ENCODE measurements at places on chromosomes 12 and 14.

DNA sequence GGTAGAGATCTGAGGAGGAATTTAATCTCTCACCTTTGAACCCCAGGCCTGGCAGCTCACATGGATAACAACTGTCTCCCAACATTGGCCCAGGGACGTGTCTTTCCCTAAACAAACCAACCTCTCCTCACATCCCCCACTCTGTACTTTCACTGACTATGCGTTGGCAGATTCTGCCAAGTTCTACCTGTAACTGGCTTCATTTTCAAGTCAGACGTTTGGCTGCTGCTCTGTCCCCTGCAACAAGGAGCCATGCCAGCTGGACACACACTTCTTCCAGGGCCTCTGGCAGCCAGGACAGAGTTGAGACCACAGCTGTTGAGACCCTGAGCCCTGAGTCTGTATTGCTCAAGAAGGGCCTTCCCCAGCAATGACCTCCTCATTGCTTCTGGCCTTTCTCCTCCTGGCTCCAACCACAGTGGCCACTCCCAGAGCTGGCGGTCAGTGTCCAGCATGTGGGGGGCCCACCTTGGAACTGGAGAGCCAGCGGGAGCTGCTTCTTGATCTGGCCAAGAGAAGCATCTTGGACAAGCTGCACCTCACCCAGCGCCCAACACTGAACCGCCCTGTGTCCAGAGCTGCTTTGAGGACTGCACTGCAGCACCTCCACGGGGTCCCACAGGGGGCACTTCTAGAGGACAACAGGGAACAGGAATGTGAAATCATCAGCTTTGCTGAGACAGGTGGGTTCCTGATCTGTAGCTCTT is at the start of gene INHBC:
Gene INHBC, plus strand, starts transcription at position 268 of the 707 bp plus-strand sequence. Its CDS starts 103 bp downstream, at position 371.
- H3K27me3 ChIP-seq = no peaks in the 10 kb centered on the region
- H3K36me3 ChIP-seq = no peaks in the 10 kb centered on the region
- peaks cover 10% of the 10 kb centered on the region for H3K4me1 ChIP-seq
- H3K27ac ChIP-seq = no peak within 1 kb of the TSS
- H3K4me3 ChIP-seq = no peak within 1 kb of the TSS

- H3K27me3 ChIP-seq = no peaks in the 10 kb centered on the region
- no peak overlapping the region for H3K27ac ChIP-seq
- no peak for DNase-seq
- H3K36me3 ChIP-seq = no peaks in the 10 kb centered on the region
- H3K4me1 ChIP-seq = no peaks in the 10 kb centered on the region
- no peak overlapping the region for H3K4me3 ChIP-seq
These were observed 15.0 kb downstream of the TBC1D15 start for GRCh38 chr12:71854594-71854993.

DNA sequence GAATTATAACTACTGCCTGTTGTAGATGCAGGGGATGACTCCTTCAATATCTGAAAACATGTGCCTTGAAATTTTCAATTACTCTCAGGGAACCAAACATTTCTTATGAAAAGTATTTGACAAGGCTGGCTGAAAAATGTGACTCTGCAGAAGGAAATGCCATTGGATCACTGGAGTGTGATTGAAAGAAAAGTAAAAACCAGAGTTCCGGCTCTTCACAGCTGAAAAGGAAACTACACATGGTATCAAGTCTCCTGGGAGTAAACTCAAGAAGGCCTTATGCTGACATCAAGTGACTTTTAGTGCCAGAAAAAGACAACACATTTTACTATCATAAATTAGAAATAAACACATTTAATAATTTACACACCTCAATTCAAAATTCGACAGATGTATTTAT is 693.0 kb downstream of the LRFN5 start:
- no peak overlapping the region for H3K27ac ChIP-seq
- no peaks in the 10 kb centered on the region for H3K27me3 ChIP-seq
- H3K36me3 ChIP-seq = no peaks in the 10 kb centered on the region
- no peaks in the 10 kb centered on the region for H3K4me1 ChIP-seq

GRCh38 chr12:24898606-24899005 is 50.3 kb downstream of the BCAT1 start:
- H3K27ac ChIP-seq = no peak overlapping the region
- DNase-seq = peak; percentile 52
- no peak overlapping the region for H3K4me3 ChIP-seq
- peaks cover 7% of the 10 kb centered on the region for H3K4me1 ChIP-seq
- peaks cover 30% of the 10 kb centered on the region for H3K27me3 ChIP-seq

DNA sequence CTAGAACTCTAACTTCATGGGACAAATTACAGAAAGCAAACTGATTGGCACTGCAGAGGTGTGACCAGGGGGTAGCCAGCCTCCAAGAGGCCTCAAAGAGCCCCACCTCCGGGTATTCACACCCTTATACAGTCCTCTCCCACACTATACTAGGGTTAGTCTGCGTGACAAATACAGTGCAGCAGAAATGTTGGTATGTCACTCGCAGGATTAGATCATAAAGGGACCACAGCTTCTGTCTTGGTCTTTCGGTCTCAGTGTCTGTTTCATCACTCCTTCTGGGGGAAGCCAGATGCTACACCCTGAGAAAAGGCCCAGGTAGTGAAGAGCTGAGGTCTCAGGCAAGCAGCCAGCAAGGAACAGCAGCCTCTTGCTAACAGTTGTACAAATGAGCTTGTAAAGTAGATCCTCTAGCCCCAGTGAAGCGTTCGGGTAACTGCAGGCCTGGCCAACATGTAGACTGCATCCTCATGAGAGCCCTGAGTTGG is 68.9 kb upstream of the SAV1 start:
- peaks cover 28% of the 10 kb centered on the region for H3K36me3 ChIP-seq
- no peaks in the 10 kb centered on the region for H3K4me1 ChIP-seq
- no peak overlapping the region for H3K27ac ChIP-seq
- no peak overlapping the region for H3K4me3 ChIP-seq
- H3K27me3 ChIP-seq = no peaks in the 10 kb centered on the region
- no peak for DNase-seq

DNA sequence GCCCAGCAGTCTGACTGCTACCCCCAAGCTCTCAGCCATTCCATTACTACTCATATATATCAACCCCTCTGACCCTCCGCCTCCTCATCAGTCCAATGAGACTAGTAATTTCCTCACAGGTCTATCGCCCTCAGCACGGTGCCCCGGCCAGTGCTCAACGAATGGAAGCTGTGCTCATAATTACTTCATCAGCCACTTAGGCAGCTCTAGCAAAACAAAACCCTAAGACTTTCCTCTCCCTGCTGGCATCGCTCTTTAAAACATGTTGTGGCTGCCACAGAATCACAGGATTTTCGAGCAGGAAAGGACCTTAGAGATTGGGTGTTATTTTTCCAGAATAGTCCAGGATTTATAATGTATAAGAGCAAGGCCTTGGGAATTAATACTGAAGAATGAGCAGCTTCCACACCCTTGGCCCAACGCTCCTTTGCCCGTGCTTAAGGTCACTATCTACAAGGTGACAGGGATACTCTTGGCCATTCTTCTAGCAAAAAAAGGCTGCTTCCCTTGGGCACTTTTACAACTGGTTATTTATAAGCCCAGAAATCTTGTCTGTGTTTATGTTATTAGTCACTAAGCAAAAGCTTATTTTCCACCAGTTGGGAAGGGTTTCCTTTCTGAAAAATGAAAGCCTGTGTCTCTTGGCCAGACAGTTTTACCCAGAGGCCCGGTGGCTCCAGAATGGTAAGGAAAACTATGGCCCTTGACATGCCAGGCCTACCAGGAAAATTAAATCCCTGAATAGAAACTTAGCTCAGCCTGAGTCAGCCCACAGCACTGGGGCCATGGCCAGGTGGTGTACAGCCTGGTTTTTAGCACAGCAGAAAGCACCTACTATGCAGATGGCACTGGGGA is 47.9 kb downstream of the NUAK1 start:
- no peak overlapping the region for H3K27ac ChIP-seq
- no peak for DNase-seq
- no peaks in the 10 kb centered on the region for H3K27me3 ChIP-seq
- H3K4me1 ChIP-seq = no peaks in the 10 kb centered on the region
- H3K4me3 ChIP-seq = no peak overlapping the region
- no peaks in the 10 kb centered on the region for H3K36me3 ChIP-seq

DNA sequence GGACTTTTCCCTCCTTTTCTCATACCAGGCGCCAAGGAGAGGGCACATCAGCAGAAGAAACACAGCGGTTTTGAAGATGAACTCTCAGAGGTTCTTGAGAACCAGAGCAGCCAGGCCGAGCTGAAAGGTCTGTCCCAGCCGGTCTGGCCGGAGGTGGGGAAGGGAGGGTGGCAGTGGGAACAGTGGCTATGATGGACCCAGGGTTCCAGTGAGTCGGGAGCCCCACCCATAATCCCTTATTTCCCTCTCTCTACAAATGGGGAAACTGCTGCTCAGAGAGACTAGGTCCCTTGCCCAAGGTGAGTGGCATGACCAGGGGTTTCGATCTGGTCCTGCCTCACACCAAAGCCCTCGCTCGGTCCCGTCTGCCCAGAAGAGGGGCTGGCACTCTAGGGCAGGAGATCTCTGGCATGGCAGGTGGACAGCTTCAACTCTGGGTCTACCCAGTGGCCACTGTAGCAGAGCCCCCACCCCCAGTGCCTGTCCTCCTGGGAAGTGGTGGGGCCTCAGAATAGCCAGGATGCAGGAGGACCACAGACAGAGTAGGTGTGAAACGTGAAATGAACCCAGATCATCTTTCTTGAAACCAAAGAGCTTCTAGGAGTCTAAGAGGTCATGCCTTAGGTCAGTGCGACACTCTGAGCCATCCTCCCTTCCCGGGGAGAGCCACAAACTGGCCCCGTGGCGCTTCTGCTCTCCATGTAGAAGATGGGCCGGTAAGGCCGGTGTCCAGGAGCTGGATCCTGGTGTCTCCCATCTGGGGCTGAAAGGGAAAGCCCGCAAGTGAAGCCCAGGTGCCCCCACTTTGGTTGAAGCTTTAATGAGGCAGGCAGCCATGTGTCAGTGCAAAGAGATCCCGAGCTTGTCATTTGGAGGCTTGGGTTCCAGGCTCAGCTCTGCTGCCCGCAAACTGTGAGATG is 7.0 kb downstream of the CHGA start:
- no peaks in the 10 kb centered on the region for H3K36me3 ChIP-seq
- H3K4me1 ChIP-seq = no peaks in the 10 kb centered on the region
- H3K4me3 ChIP-seq = no peak overlapping the region
- no peak overlapping the region for H3K27ac ChIP-seq
- no peaks in the 10 kb centered on the region for H3K27me3 ChIP-seq
- DNase-seq = no peak

DNA sequence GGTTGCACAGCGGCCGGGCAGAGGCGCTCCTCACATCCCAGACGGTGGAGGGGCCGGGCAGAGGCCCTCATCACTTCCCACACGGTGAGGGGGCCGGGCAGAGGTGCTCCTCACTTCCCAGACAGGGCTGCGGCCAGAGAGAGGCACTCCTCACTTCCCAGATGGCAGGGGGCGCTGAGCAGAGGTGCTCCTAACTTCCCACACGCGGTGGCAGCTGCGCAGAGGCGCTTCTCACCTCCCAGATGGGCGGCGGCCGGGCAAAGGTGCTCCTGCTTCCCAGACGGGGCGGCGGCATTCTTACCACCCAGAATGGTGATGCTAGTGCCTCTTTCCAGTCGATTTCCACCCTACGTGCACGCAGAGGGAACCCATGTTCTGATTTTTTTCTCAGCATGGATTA is 304.4 kb downstream of the RGS6 start:
- no peak overlapping the region for H3K27ac ChIP-seq
- H3K36me3 ChIP-seq = no peaks in the 10 kb centered on the region
- DNase-seq = no peak
- H3K4me3 ChIP-seq = no peak overlapping the region
- H3K4me1 ChIP-seq = no peaks in the 10 kb centered on the region

GRCh38 chr14:48333221-48333920 is 658.0 kb upstream of the MDGA2 start:
- H3K4me3 ChIP-seq = no peak overlapping the region
- no peaks in the 10 kb centered on the region for H3K4me1 ChIP-seq
- no peaks in the 10 kb centered on the region for H3K27me3 ChIP-seq
- H3K27ac ChIP-seq = no peak overlapping the region
- H3K36me3 ChIP-seq = no peaks in the 10 kb centered on the region
- DNase-seq = no peak

- H3K36me3 ChIP-seq = peaks cover 30% of the 10 kb centered on the region
- H3K27ac ChIP-seq = no peak overlapping the region
- no peaks in the 10 kb centered on the region for H3K27me3 ChIP-seq
- no peak for DNase-seq
- H3K4me3 ChIP-seq = no peak overlapping the region
These were observed 56.9 kb downstream of the MAP4K5 start for GRCh38 chr14:50475460-50475859.

- H3K4me1 ChIP-seq = no peaks in the 10 kb centered on the region
- no peak overlapping the region for H3K4me3 ChIP-seq
- no peak for DNase-seq
- no peak overlapping the region for H3K27ac ChIP-seq
These were observed 772.5 kb upstream of the USP15 start for GRCh38 chr12:61487728-61488127.

DNA sequence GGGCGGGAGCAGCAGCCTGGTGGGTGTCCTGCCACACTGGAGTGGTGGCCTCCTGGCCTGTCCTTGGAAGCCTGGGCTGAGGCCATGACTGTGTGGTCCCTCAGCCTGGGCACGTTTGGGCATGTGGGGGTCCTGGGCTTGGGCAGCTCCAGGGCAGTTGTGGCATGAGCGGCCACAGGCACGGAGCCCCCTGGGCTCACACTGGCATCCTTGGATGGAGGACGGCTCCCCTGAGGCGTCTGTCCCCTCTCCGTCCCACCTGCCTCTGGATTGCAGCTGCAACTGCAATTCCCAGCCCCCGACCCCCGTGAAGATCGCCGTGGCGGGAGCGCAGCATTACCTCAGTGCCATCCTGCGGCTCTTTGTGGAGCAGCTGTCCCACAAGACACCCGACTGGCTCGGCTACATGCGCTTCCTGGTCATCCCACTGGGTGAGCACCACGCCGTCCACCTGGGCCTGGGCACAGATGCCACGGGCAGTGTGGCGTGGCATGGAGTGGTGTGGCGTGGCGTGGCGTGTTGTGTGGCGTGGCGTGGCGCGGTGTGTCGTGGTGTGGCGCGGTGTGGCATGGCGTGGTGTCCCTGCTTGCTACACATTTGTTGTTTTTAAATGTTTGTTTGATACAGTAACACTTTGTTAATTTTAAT is 15.1 kb upstream of the TEX22 start:
- peaks cover 14% of the 10 kb centered on the region for H3K36me3 ChIP-seq
- H3K4me1 ChIP-seq = no peaks in the 10 kb centered on the region
- H3K27me3 ChIP-seq = no peaks in the 10 kb centered on the region
- H3K27ac ChIP-seq = no peak overlapping the region

- H3K36me3 ChIP-seq = no peaks in the 10 kb centered on the region
- H3K4me1 ChIP-seq = no peaks in the 10 kb centered on the region
These were observed 27.6 kb downstream of the PLXNC1 start for GRCh38 chr12:94175763-94176668.

- H3K27me3 ChIP-seq = no peaks in the 10 kb centered on the region
- peaks cover 4% of the 10 kb centered on the region for H3K4me1 ChIP-seq
- H3K4me3 ChIP-seq = no peak overlapping the region
- no peak overlapping the region for H3K27ac ChIP-seq
- no peaks in the 10 kb centered on the region for H3K36me3 ChIP-seq
These were observed 165.5 kb downstream of the SLC41A2 start for GRCh38 chr12:104792570-104792969.

GRCh38 chr12:76417116-76417515 is 68.9 kb upstream of the BBS10 start:
- H3K4me3 ChIP-seq = no peak overlapping the region
- H3K36me3 ChIP-seq = no peaks in the 10 kb centered on the region
- H3K4me1 ChIP-seq = peaks cover 15% of the 10 kb centered on the region
- no peak for DNase-seq
- H3K27me3 ChIP-seq = no peaks in the 10 kb centered on the region

- H3K36me3 ChIP-seq = no peaks in the 10 kb centered on the region
- peak; percentile 1 for DNase-seq
- no peak overlapping the region for H3K4me3 ChIP-seq
- H3K27ac ChIP-seq = no peak overlapping the region
- no peaks in the 10 kb centered on the region for H3K27me3 ChIP-seq
- no peaks in the 10 kb centered on the region for H3K4me1 ChIP-seq
These were observed 383.4 kb downstream of the VRK1 start for GRCh38 chr14:97180304-97181200.

All from cardiac muscle cell (in vitro differentiated cells and primary cell).